Renal pelvis (tissue), 12 donors: ENCODE measurements at places on chromosomes 2 and 18.
A peak's percentile ranks its signal among the peaks of the same experiment; 100 is the strongest.

GRCh38 chr2:191758518-191759507, 80.9 kb downstream of the NABP1 start:
- no peak for DNase-seq

GRCh38 chr2:114283774-114284173, 158.7 kb upstream of the DPP10 start:
- no peak for DNase-seq

- DNase-seq: no peak
These were observed 56.7 kb upstream of the FHL2 start for GRCh38 chr2:105455488-105456003.

DNA sequence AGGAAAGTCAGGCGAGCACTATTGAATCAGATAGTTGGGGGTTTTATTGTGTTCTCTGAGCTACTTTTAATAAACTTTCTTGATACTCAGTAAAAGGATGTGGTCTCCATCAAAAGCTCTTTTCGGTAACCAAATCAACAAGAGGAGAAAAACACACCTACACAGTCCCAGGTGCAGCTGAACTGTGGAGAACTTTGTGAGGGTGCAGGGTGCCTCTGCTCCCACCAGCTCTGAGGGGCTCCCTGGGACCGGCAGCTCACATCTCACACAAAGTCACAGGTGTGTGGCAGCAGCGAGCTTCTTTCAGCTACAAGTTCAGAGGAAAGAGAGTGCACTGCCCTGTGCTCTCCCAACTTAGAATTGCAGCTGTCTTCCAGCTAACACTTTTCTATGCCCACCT, 650.4 kb downstream of the RNF144A start:
- DNase-seq: no peak

- DNase-seq: no peak
These were observed 242.6 kb downstream of the THSD7B start for GRCh38 chr2:137007938-137008337.

GRCh38 chr2:129779783-129780182, 199.7 kb upstream of the RAB6C start:
- no peak for DNase-seq

- DNase-seq: no peak
These were observed 3.4 kb upstream of the PAX8 start for GRCh38 chr2:113281910-113282746.

DNA sequence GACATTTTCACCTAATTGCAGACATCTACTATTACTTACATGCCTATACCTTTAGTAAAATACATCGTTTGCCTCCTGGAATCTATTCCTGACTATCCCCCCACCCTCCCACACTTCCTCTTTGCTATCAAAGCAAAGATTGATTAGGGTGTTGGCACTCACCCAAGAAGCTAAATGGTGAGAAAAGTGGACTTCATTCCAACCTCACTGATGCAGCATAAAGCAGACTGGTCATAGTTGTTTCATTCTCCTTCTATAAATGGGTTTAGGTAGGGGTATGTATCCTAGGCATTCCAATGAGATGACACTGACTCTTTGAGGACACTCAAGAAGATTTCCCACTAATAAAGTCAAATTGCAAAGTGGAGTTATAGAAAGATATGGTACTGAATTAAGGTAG, 97.4 kb downstream of the LRP1B start:
- DNase-seq: no peak

GRCh38 chr2:197908156-197908555, 103.8 kb downstream of the PLCL1 start:
- no peak for DNase-seq

DNA sequence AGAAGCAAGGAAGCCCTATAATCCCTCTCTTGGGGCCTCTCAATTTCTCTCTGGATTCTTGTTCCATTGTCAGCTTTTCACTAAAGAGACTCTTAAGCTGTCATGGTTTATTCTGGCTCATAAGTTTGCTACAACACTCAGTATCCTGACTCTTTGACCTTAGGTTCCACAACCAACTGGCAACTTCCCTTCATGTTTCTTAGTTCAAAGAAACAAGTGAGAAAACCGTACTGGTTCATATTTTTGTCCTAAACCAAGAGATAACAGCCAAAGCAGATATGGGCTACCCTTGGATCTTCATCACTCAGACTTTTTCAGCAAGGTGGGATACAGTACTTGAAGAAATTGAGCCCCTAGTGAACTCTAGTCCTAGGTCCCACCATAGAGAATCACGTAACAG, 109.9 kb upstream of the CRIM1 start:
- DNase-seq: no peak

GRCh38 chr18:48027401-48027963, 97.0 kb upstream of the SMAD2 start:
- DNase-seq: no peak

- DNase-seq: no peak
These were observed 324.9 kb downstream of the CCDC85A start for GRCh38 chr2:56508662-56509061.

DNA sequence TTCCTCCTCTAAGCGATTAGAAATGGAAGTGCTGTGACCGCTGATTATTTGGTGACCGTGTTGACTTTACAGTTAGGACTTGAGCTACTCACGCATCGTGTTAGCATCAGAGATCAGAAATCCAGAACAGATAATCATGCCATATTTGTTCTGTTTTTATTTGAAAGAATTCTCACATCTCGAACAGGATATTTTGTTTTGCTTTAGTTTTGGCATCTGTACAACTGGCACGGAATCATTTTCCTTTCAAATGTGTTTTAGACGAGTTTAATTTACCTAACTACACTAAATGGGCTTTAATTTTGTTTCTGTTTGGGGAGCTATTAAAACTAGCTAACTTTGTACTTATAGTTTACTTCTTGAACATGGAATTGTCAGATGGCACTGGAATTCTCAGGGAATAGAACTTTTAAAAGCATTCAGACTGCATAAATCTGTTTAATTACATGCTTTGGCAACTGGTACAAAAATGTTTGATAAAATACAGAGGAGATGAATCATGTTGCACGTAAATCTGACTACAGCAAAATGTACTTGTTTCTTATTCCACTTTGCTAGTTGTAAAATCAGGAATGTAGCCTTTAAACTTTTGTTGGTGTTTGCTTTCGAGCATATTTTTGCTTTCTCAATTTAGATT, 1.4 kb downstream of the ITPRID2 start:
- peak; percentile 54 for DNase-seq

DNA sequence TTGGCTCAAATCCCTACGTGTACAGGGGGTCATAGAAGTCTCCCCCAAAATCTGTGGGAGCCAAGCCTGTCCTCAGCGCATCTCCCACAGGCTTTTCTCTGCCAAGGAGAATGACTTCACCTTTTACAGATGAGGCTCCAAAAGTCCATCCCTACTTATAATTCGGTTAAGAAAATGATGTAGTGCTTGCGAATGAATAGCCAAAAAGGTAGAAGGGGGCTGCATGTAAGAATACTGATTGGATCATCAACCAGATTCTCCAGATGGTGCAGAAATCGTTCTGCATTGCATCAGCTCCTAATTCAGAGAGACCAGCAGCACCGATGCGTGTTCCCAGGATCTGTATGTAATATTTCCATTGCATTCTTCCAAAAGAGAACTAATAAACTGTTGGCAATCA, 91.9 kb downstream of the EPHA4 start:
- DNase-seq: no peak

DNA sequence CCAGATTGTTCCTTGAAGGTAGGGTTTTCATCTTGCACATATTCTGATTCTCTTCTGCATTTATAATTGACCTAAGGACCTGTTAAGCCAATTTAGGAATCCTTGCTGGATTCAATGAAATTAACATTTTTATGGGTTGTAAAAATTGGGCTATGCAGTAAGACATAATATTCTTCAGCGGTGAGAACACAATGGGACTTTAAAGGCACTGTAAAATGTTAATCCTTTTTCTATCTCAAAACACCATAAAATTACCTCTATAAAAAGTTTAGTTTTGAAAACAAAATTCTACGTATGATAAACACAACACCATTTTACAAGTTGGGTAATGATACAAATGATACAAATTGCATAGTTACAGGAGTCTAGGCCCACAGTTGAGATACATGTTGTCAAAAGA, 169.2 kb upstream of the DTNA start:
- DNase-seq: no peak

- no peak for DNase-seq
These were observed 71.4 kb upstream of the SPOPL start for GRCh38 chr2:138430181-138430580.

- DNase-seq: no peak
These were observed 57.0 kb downstream of the BCL11A start for GRCh38 chr2:60496475-60496874.

DNA sequence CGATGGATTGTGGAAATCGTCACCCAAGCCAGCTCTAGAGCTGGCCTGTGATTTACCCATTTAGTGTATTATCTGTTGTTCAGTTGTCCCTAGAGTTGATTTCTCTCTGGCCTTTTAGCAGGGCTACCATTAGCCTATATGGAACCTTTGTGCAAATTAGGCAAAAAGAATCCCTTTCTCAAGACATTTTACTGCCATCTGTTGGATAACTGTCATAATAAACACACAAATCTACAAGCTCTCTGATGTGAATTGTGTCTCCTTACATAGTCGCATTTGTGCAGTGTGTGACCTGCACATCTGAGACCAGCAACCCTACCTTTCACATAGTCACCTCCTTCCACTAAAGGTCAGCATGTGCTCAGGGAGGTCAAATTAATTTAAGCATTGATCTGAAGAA, 34.0 kb downstream of the LOXHD1 start:
- no peak for DNase-seq

DNA sequence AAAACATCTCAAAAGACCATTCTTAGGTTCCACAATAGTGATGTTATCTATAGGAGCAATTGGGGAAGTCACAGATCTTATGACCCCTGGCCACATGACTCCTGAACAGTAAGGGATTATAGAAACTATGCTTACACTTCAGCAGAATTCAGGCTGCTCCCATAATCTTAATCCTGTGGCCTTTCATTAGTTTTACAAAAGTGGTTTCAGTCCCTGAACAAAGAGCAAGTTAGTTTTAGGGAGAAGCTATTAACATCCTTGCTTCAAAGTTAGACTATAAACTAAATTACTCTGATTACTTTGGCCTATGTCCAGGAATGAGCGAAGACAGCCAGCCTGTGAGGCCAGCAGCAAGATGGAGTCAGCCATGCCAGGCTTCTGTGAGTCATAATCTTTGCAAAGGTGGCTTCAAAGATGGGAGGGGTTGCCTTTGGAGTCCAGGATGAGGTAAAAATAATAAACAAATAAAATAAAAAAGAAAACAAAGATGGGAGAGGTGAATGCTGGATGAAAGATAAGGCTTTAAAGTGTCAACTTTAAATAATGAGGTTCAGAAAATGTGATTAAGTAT, 168.7 kb upstream of the NDUFV2 start:
- no peak for DNase-seq

GRCh38 chr2:43458014-43458628, 137.7 kb downstream of the THADA start:
- no peak for DNase-seq

DNA sequence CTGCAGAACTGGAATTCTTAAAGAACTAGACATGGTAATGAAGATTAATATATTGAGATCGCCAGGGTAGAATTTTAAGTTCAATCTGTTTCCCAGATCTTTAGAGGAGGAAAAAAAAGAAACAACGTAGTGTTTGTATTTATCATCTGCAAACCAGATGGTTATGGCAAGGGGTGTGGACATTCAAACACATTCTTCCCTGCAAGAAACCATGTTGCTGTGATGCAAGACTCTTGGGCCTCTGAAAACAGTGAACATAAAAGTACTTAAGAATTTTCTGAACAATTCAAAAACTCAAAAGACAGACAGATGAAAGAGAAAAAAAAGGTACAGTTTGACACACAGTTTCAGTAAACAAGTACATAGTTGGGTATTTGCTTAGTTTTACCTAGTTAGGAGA, 35.6 kb downstream of the COL5A2 start:
- no peak for DNase-seq

- no peak for DNase-seq
These were observed 568.2 kb downstream of the THSD7B start for GRCh38 chr2:137333386-137334165.

- DNase-seq: no peak
These were observed 2.3 kb downstream of the LGALSL start for GRCh38 chr2:64456293-64456692.

- DNase-seq: no peak
These were observed 101.6 kb downstream of the RNF144A start for GRCh38 chr2:7018767-7019166.

- DNase-seq: no peak
These were observed 95.3 kb upstream of the PARD3B start for GRCh38 chr2:204449977-204450376.

DNA sequence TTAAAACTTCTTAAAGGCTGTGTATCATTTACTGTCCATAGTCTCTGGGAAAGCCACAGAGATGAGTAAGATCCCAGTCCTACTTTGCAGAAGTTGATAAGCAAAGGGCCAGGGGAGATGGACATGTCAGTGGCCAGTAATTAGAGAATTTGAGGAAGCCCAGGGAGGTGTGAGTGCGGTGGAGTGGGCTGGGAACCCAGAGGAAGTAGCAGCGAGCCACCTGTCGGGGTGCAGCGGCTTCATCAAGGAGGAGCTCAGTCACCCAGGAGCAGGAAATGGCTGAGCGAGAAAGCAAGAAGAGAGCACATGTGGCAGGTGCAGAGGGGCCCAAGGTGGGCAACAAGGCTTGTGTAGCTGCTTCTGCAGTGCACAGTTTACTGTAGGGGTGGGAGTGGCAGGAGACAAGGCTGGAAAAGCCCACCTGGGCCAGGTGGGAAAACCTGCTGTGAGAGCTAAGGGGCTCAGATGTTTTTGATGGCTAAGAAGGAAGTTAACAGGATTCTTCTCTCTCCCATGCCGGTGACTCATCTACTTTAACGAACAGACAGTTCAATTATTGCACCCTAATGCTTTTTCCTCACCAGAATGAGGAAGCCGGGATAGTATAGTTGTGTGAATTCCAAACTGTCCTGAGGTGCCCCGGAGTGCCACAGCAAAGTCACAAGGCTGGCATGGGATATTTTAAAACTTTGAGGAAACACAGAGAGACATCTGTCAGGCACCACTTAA, 34.8 kb upstream of the MGAT5 start:
- DNase-seq: no peak

DNA sequence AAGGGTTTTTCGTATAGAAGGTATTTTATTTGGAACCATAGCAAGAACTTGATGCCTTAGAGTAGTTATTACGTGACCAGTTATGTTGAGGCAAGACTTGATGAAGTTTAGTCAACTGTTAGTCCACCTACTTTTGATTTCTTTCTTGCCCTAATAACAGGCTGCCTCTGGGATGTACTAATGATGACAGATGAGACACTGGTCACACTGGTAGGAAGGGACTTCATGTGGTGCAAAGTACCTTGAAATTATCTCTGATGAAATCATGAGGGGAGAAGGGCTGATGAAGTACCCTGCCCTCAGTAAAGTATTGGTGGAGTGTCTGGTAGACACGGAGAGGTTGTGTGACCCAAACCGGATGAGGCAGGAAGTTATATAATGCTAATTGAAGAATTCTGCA, 5.4 kb downstream of the DIS3L2 start:
- DNase-seq: no peak

DNA sequence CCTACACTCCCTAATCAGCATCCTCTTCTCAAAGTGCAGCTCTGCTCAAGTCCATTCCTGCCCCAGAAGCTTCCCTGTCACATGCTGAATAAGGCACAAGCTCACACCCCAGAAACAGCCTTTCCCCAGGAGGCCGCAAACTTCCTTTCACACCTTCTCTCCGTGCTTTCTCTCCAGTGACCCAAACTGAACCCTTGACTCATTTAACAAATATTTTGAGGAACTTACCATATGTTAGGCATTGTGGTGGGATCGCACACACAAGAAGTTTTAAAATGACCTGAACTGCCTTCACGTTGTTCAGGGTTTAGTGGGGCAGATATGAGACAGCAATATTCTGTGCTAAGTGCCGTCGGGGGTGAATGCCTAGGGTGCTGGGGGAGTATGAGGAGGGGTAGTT, 161.3 kb downstream of the INSIG2 start:
- no peak for DNase-seq
